ENCODE measurements at places on chromosomes 7 and 10.
A peak's percentile ranks its signal among the peaks of the same experiment; 100 is the strongest.

GRCh38 chr7:33892945-33893344, 12.4 kb upstream of the BMPER start:
- DNase-seq = no peak

DNA sequence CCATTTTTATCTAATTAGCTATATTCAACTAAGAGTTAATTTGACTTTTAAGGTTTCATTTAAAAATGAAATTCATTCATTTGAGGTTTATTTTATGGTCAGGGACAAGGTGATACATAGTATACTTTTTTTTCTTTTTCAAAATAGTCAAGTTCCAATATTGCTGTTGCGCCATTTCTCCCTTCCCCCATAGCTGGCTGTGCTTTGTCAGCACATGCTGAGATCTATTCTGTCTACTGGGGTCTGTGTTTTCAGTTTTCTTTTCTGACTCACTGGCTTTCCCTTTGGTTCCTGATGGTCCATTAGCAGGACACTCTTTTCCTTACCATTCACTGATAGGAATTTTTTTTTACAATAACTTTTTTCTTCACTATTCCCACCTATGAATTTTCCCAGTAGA, 336.4 kb upstream of the TMEM229A start:
- DNase-seq = no peak

DNA sequence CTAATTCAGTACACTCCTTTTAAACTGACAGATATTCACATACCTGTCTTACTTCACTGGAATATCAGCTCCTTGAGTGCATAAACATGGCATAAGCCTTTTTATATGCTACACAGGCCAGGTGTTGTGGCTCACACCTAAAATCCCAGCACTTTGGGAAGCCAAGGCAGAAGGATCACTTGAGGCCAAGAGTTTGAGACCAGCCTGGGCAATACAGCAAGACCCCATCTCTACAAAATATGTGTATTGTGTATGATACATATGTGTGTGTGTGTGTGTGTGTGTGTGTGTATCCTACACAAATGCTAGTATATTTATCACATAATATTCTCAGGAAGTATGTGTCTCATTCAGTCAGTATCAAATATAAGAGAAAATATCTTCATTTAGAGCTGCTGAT, 45.3 kb downstream of the DNAJC12 start:
- no peak for DNase-seq

DNA sequence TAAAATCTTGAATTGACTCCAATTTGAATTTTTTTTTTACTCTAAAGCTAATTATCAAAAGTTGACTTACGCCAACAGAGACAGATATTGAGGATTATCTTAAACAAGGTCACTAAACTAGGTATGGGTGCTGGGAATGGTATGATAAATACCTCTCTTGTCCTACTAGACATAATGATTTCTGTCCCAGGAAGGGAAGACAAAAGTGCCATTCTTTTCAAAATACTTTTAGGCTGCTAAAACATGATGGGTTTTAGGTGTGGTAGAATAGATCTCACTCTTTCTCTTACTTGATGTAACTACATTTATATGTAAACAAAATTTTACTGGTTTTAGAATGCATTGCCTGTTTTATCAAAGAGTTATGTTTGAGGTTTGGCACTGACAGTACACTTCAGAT, 15.1 kb downstream of the TMEM60 start:
- no peak for DNase-seq

DNA sequence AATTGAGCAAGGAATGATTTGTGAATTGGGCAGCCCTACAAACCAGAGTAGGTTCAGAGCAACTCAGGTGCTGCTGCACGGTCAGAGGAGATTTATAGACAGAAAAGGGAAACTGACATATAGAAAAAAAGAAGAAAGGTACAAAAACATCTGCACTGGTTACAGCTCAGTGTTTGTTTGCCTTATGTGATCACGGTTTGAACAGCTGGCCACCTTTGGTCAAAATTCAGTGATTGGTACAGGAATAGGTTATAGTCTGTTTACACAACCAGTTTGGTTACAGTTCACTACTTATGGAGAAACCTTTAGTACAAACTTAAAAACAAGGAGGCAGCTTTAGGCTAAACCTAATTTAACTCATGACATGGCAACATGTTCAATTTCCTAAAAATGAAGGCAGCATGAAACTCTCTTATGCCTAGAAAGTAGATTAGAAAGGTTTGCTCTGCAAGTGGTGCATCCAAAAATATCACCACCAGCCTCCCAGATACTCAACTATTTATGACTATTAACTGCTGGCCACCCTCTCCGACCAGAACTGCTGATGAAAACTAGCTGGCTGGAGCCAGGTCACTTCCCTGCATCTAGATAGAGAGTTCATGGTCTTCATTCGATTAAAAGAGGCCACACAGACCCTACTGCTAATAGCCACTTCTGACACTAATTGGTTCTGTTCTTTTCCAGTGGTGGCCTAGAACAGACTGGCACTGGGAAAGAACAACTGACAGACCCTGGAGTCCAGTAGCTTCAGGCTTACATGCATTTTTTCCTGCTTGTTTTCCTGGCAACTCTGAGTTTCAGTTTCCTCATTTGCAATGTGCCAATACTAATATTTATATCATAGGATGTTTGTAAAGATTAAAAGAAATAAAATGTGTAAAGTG, 548.0 kb downstream of the CCSER2 start:
- DNase-seq = no peak

GRCh38 chr10:98878418-98878817, 357.2 kb downstream of the HPSE2 start:
- no peak for DNase-seq

DNA sequence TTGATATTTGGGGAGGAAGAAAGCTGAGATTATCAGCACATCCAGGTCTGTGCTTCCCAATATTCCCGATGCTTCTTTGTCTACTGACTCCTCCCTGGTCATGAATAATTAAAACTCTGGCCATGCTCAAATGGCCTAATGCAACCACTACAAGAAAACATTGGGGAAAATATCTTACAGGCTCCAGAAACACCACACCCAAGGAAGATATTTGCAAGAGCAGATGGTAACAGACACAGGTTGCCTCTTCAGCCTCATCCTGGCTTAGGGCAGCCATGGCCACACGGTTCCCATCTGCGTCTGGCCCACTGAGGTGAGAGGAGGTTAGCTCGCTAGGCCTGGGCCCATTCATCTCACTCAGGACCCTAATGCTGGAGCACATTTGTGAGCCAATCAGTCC, 108.4 kb upstream of the SDK1 start:
- DNase-seq = no peak

GRCh38 chr7:107932805-107933204, 41.8 kb downstream of the DLD start:
- DNase-seq = no peak

DNA sequence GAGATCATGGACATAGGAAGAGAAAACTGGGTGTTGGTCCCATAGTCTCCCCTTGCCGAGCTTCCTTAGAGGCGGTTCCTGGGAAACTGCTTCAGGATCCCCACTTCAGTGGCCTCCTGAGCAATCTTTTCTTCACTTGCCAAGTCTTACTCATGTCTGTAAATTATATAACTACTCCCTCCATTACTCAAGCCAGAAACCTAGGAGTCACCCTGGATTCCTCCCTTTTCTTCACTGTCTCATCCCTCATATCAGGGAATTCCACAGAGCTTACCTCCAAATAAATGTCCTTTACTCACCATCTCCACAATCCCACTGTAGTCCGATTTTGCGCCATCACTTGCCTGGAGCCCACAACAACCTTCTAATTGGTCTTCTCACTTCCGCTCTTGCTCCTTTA, 29.1 kb upstream of the TRUB1 start:
- no peak for DNase-seq

DNA sequence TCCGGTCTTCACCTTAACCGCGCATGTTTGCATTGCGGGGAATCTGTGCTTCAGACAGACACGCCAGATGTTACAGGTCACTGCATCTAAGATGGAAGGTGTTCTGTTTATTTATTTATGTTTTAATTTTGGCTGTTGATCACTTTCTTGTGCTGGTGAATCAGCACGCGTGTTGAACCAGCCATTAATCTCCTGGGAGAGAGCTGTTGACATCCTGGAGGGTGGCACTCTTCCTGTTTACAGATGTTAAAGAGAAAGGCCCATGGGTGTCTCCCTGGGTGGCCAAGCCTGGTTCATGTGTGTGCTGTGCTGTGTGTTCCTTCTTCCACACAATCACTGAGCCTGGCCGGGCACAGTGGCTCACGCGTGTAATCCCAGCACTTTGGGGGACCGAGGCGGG, 355.3 kb downstream of the PAXIP1 start:
- no peak for DNase-seq

GRCh38 chr10:26737730-26738129, 40.2 kb downstream of the PDSS1 start:
- peak; percentile 26 for DNase-seq

DNA sequence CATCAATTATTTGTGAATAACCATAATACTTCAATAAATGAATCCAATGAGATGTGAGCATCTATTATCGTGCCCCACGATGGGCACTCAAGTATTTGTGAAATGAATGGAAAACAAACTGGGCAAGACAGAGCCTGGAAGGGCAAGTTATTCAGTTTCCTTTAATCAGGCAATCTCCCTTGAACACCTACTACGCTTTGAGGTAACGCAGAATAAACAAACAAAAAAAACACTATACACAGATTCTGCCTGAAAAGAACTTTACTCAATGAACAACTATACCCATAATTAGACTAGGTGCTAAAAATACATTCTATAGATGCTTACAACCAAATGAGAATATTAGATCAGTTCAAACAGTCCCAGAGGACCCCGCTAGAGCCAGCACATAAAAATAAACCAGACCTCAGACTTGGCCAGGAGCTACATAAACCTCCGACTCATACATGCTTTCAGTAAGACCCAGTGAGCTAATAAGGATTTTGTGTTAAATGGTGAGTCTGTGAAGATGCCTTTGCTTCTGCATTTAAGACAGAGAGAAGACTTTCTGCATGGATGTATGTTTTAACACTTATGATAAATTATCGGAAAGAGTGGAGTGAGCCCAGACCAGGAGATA, 121.3 kb downstream of the MPP7 start:
- no peak for DNase-seq

- DNase-seq = peak; percentile 24
These were observed 4.0 kb upstream of the HECW1 start for GRCh38 chr7:43108255-43109011.

- no peak for DNase-seq
These were observed 3.9 kb upstream of the HOXA2 start for GRCh38 chr7:27106181-27106900.

GRCh38 chr7:150855476-150856302, 3.4 kb downstream of the AOC1 start:
- no peak for DNase-seq

DNA sequence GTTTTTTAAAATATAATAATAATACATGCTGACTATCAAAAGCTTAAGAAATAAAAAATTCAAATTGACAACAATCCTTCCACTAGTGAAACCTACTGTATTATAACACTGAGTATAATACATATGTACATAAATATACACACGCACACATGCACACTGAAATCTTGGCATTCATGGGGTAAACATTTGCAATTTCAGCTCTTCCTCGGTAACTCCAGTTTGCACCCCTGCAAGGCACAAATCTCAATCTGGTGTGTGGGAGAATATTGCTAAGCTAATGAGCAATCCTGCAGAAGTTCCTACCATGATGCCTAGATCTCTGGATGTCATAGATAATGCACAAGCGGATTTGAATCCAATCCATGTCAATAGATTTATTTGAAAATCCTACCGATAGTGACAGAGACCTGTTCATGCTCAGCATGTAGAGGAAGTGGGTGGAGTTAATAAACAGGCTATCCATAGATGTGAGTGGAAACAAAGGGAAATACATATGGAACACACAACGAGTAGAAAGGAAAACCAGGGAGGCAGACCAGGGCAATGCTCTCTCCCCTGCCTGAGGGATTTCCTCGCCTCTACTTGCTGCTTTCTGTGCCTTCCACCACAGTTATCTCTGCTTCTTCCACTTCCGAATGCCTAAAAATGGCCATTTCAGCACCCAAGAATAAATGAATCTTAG, 38.1 kb upstream of the LANCL2 start:
- DNase-seq = no peak

- DNase-seq = no peak
These were observed 43.1 kb upstream of the KLHL7 start for GRCh38 chr7:23062452-23062851.

GRCh38 chr10:100238429-100238828, 9.0 kb upstream of the CHUK start:
- no peak for DNase-seq

DNA sequence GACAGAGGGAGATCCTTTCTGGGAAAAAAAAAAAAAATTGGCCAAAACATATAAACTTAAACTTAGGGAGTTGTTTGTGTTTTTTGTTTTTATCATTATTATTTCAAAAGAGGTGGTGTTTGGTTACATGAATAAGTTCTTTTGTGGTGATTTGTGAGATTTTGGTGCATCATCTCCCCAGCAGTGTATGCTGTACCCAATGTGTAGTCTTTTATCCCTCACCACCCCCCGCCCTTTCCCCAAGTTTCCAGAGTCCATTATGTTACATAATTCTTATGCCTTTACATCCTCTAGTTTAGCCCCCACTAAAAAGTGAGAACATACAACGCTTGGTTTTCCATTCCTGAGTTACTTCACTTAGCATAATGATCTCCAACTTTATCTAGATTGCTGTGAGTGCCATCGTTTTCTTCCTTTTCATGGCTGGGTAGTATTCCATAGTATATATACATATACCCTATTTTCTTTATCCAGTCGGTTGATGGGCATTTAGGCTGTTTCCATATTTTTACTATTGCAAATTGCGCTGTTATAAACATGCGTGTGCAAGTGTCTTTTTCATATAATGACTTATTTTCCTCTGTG, 148.1 kb upstream of the ZNF92 start:
- no peak for DNase-seq

DNA sequence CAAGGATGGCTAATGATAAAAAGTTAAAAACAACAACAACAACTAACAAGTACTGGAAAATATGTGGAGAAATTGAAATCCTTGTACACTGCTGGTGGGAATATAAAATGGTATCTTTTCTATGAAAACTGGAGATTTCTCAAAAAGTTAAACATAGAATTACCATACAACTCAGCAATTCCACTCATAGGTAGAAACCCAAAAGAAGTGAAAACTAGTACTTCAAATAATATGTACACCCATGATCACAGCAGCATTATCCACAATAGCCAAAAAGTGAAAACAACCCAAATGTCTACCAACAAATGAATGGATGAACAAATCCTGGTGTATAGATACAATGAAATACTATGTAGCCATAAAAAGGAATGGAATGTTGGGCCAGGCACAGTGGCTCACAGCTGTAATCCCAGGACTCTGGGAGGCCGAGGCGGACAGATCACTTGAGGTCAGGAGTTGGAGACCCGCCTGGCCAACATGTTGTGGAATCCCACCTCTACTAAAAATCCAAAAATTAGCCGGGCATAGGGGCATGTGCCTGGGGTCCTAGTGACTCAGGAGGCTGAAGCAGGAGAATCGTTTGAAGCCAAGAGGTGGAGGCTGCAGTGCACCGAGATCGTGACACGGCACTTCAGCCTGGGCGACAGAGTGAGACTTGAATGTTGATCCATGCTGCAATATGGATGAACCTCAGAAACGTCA, 66.8 kb downstream of the SRPK2 start:
- no peak for DNase-seq

DNA sequence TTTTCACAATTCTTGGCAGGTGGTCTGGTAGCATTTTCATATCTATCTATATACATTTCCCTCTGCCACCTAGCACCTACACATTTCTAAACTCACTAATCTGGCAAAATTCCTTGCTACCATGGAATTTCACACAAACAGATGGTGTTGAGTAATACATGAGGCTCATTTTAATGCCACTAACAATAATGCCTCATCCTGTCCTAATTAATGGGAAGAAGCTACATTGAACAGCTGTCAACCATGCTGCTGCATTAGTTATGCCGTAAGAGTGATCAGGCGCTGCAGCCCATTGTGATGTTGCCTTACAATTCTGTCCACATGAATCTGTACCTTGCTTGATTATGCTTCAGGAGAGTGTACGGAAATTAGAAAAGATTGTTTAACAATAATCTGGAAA, 23.2 kb downstream of the COL1A2 start:
- no peak for DNase-seq
